ENCODE measurements at places on chromosomes 13 and 19. TPM values are rescaled to one million over a fixed set of nuclear protein-coding genes. Genes with fewer than 3 reads are reported as not detected.

The SELENOV gene
- not detected for total RNA-seq

The LILRB4 gene
- total RNA-seq: 0.15 TPM

DNA sequence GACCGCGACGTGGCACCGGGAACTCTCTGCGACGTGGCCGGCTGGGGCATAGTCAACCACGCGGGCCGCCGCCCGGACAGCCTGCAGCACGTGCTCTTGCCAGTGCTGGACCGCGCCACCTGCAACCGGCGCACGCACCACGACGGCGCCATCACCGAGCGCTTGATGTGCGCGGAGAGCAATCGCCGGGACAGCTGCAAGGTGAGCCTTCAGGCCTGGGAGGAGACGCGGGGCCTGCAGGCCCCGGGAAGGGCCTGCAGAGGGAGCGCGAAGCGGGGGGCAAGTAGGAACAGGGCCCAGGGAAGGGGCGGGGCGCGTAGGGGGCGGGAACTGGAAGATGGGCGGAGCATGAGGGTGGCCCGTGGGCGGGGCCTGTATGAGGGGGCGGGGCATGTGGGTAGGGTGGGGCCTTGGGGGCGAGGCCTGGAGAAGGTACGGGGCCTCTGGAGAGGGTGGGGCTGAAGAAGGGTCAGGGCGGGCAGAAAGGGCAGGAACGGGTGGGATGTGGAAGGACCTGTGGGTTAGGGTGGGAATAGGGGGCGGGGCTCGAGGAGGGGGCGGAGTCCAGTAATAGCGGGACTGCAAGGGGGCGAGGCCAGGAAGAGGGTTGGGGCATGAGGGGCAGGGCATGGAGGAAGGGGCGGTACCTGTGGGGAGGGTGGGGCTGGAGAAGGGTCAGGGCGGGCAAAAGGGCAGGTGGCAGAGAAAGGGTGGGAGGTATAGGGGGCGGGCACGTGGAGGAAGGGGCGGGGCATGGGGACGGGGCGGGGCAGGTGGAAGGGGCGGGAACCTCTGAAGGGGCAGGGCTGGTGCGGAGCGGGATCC lies 2.5 kb downstream of the CFD start:
- DNase-seq: peak; percentile 68

DNA sequence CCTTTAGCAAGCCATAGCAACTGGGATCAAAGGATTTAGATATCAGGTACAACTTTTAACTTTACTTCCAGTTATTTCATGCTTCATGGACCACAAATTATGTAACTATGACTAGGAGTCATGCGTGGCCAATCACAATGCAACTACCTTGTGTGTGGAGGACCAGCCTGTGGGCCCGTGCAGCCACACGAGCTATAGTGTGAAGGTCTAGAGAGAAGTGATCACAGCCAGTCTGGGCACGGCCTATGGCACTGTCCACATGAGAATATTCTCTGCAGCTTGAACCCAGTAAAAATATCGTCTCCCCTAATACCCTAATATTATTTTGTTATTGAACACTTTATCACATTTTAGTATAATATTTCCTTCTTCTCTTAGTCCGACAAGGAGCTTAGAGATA lies 464.9 kb upstream of the MIR17HG start:
- no peak for DNase-seq

GRCh38 chr19:47573071-47574026 lies at the start of gene ZNF541:
TSS of gene ZNF541 (minus strand) at chr19:47573148. CDS start at chr19:47555856, 17,292 bp downstream.
- DNase-seq: peak; percentile 91

- DNase-seq: no peak
These were observed 244.5 kb downstream of the EFNB2 start for GRCh38 chr13:106291006-106291405.

The RGS9BP gene
- 0.30 TPM for total RNA-seq

- no peak for DNase-seq
These were observed 9.3 kb upstream of the RUBCNL start for GRCh38 chr13:46396341-46396740.

GRCh38 chr13:100584896-100585295 lies 3.7 kb downstream of the GGACT start:
- peak; percentile 42 for DNase-seq

DNA sequence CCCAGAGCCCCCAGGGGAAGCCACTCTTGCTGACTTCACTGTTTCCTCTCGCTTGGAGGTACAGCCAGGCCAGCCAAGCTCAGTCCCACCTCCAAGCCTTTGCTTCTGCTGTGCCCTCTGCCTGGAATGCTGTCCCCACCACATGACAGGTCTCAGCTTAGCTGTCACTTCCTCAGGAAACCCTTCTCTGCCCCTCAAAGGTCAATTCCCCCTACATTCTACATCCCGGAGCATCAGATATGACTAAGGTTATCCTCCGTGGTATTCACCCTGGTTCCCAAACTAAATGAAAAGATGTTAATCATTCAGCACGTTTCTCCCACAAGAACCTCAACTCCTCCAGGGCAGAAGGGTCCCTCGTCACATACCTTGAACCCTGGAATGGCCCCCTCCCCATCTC lies 53.5 kb downstream of the PTPRS start:
- no peak for DNase-seq

The ERICH4 gene
- not detected for total RNA-seq

The GFY gene
- total RNA-seq: not detected

DNA sequence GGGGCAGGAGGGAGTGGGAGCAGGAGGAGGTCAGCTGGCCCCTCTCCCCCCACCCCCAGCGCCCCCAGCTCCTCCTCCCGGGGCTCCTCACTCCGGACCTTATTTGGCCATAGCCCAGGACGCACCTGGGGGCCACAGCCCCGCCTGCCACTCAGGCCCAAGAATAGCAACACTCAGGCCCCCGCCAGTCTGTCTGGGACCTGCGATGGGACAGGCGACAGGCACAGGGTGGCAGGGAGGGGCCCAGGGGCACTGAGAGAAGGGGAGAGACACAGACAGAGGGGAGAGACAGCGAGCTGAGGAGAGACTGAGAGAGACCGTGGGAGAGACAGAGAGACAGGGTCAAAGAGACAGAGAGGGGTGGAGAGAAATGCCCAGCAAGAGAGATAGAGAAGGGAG lies 10.2 kb downstream of the JOSD2 start:
- no peak for DNase-seq

The THOP1 gene
- total RNA-seq: 29.7 TPM

The INAFM1 gene
- total RNA-seq: 21.7 TPM

The QPCTL gene
- total RNA-seq: 8.9 TPM

DNA sequence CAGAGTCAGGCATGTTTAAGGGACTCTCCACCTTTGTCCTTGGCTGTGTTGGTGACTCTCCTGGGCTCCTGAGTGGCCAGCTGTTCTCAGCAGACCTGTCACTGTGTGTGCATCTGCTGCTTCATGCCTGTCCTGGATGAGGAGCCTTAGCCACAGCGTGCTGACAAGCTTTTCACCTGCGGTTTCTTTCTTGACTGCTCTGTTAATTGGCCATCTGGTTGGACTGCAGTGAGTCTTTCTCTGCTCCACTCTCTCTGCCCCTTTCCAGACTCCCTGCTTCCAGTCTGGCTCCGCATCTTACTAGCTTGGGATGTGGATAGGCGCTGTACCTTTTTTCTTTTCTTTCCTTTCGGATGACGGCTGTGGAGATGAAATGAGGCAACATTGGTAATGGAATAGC lies 38.8 kb downstream of the POLR1D start:
- DNase-seq: no peak

DNA sequence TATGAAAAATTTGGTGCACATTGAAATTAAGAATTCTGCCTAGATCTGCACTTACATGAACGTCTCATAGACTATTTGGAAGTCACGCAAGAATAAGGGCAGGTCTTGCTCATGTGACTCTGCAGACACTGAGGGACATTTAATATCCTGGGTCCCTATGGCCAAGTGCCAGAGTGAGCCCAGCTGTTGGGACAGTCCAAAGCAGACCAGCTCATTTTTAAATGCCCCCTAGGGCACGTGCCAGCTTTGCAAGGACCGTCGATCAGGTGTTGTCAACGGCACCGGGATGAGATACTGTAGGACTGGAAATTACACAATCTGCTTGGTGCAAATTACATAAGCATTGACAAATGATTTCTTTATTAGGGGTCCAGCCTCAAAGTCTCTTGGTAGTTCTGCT lies 293.6 kb downstream of the TEX29 start:
- no peak for DNase-seq

The KIR3DL1 gene
- not detected for total RNA-seq

GRCh38 chr19:11550265-11550664 lies 8.8 kb downstream of the ELOF1 start:
- DNase-seq: no peak

DNA sequence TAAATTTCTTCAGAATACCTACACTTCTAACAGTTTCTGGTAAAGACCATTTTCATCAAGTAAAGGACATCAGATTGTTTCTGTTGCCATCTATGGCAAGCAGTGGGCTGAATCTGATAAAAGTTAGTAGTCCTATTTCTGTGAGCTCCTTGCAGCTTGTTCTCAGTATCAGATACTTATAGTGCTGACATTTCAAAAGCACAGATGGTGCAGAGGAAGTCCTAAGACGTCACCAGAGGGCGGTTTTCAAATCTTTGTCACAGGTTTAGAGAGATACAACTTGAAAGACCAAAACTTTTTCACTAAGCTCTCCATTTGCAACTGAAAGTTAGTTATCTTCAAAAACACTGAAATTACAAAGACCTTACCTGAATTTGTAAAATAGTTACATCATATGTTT lies 719.8 kb downstream of the SLITRK1 start:
- DNase-seq: no peak

Data from naive thymus-derived CD4-positive, alpha-beta T cell (primary cell).